Stimulated activated CD8-positive, alpha-beta memory T cell treated with anti-CD3 and anti-CD28 coated beads, Interleukin-7, amount 100 ng/mL, for 4 hours (primary cell): ENCODE measurements at places on chromosomes 11 and 22.
A peak's percentile ranks its signal among the peaks of the same experiment; 100 is the strongest.

DNA sequence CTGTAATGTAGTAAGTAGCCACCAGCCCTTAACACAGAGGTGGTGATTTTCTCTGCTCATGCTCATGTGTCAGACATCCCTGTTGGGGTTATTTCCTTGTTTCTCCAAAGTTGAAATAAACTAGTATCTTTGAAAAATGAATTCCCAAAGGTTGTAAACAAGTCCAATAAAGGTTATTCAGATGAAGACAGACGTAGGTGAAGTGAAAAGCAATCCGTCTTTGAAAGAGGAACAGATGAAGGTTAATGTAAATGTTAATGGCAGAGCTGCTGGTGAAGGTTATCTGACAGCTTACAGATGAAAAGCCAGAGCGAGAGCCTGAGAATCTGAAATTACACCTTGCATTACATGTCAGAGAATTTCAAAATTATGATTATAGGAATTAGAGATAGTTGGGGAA is 1604.0 kb downstream of the FAM181B start:
- DNase-seq = no peak

GRCh38 chr22:36577019-36577418 is 48.1 kb upstream of the EIF3D start:
- DNase-seq = no peak

- DNase-seq = no peak
Measured at GRCh38 chr11:108901359-108901758, 236.5 kb downstream of the DDX10 start.

GRCh38 chr11:111795334-111795985 is 29.3 kb upstream of the PPP2R1B start:
- DNase-seq = no peak

DNA sequence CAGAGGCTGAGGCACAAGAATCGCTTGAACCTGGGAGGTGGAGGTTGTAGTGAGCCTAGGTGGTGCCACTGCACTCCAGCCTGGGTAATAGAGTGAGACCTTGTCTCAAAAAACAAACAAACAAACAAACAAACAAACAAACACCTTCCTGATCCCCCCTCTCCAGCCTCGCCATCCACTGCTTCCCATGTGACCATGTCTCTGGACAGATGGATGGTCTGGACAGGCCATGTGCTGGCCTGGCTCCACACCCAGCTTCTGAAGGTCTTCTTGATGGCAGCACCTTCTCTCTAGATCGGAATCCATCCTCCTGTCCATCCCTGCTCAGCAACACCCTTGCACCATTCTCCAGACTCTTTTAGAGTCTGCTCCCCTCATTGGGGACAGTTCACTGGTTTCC is 10.7 kb upstream of the PEX26 start:
- DNase-seq = no peak

DNA sequence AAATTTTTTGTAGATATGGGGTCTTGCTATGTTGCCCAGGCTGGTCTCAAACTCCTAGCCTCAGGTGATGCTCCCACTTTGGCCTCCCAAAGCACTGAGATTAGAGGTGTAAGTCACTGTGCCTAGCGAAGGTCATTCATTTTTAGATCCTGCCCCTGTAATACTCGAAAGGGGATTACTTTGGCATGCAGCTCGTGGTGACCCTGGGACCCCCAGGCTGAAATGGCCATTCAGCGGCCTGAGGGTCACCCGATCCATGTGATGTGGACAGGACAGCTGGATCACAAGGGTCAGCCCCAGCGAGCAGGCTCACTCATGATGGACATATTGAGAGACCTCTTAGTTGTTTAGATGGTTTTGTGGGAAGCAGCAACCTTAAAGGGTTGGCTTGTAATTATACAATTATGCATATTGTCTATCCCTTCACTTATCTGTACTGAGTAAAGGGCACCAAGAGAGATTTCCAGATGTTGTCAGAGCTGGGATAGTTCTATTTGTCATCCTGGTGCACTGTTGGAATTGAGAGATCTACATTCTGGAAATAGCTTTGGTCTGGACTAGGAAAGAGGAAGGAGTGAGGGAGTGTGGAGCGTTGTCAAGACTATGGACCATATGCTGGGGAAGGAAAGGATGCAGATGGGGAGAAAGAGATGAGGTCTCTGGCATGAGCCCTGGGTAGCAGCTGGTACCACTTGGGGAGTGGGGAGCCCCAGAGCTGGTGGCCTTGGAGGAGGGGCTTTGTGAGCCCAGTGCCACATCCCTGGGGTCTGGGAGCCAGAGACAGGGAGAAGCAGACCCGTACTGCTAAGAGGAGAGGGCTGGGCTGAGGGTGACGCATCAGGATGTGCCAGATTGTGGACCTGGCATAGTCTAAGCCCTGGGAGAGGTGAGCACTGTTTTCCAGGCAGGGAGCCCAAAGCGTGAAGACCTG is 15.5 kb downstream of the RHBDD3 start:
- no peak for DNase-seq

GRCh38 chr11:114059278-114059983 is at the start of gene ZBTB16:
Gene ZBTB16, plus strand, starts transcription at chr11:114059711. Its CDS starts 3,590 bp downstream, at chr11:114063301.
- DNase-seq = peak; percentile 32

- DNase-seq = no peak
Measured at GRCh38 chr11:105713696-105714095, 103.8 kb downstream of the GRIA4 start.

- no peak for DNase-seq
Measured at GRCh38 chr22:47623066-47623762, 860.8 kb downstream of the TBC1D22A start.

- peak; percentile 39 for DNase-seq
Measured at GRCh38 chr11:125404811-125405790, 91.0 kb downstream of the FEZ1 start.

- DNase-seq = no peak
Measured at GRCh38 chr22:49208004-49208402, 619.7 kb downstream of the BRD1 start.

DNA sequence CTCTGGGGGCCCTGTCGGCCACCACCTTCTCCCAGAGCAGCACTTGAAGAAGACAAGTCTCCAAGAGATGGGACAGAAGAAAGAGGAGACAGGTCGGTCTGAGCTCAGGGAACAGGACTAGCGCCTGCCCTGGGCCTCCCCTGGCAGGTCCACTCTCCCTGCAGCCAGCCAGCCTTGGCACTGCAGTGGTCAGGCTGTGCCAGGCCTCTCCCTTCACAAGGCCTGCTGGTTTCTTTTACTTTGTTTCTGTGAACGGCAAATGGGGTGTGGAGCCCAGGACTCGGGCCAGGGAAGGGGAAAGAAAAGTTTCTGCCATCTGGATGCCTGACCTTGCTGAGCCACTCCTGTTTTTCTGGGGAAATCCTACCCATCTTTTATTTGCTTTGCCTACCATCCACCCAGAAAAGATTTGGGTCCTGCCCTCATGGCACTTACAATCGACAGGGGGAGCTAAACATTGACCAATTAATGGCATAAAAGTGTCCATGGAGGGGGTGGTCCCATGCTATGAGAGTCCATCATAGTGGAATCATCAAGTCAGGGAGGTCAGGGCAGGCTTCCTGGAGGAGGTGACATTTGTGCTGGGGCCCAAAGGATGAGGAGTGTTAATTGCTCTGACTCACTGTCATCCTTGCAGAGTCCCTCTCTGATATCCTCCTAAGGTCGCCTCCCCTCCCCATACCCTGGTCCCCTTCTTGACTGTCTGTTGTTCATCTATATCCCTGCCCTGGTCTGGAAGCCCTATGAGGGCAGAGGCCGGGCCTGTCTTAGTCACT is 65.2 kb downstream of the NFAM1 start:
- DNase-seq = no peak

DNA sequence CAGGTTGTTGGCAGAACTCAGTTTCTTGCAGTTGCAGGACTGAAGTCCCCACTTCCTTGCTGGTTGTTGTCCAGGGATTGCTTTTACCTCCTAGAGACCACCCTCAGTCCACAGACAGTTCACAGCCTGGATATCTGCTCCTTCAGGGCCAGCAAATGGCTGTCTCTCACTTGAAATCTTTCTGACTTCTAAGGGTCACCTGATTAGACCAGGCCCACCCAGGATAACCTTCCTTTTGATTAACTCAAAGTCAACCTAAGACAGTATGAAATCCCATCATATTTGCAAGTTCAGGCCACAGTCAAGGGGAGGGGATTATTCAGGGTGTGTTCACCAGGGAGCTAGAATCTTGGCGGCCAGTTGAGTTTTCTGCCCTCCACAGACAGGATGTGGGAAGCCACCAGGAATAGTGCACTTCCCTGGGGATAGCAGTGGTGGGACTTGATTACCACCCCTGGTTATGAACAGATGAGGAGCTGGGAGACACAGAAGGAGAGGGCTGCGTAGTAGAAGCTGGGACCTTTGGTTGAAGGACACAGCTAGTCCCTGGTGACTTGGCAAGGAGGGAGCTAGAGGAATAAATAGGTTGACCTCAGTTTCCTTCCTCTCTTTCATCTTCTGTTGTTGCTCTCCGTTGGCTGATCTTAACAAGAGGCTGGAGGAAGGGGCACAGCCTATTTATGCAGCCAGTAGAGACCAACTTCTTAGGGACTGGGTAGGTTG is 33.4 kb downstream of the MIAT start:
- no peak for DNase-seq

DNA sequence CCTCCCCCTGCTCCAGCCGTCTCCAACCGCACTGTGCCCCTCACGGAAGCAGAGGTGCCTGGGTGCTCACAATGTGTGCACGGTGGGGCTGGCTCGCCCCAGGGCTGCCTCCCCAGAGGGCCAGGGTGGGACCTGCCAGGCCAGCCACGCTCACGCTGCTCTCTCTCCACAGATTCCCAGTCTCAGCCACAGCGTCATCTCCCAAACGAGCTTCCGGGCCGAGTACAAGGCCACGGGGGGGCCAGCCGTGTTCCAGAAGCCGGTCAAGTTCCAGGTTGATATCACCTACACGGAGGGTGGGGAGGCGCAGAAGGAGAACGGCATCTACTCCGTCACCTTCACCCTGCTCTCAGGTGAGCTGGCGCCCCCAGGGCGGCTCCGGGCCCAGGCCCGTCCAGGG is 30.4 kb downstream of the MOB2 start:
- no peak for DNase-seq

- no peak for DNase-seq
Measured at GRCh38 chr11:47488674-47489394, 39.9 kb upstream of the RAPSN start.

DNA sequence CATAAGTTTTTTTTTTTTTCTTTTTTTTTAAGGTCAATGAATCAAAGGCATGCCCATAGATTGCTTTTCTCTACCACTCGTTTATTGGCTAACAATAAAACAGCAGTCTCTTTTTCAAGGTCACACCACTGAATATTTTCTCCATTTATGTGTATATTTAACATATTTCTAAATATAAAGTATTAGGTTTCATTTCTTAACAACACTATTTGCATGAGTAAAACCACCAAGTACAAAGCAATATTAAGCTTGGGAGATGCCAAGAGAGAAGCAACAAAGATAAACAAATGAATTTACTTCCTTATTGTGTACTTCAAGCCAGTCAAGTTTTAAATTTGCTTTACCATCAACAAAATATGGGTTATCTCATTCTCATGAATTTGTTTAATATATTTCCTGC is 708.9 kb upstream of the CCDC179 start:
- DNase-seq = no peak

DNA sequence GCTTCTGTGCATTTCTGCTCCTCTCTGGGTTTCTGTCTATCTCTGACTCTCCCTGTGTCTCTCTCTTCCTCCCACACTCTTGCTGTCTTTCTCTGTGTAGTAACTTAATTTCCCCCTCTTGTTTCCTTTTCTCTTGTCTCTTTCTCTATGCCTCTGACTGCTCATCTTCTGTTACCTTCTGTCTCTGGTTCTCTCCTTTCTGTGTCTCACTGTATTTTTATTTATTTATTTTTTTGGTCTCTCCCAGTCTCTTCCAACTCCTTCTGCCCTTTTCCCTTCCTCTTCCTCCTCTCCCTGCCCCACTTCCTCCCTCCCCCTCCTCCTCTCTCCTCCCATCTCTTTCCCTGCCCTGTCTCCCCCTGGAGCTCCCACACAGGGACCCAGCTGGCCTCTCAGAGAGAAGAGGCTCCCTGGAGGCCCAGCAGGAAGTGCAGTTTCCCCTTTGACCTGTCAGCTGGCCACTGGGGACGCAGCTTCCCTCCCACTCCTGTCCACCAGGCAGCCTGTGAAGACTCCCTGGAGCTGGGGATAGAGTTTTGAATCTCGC is 38.3 kb upstream of the MYH9 start:
- no peak for DNase-seq

- DNase-seq = no peak
Measured at GRCh38 chr11:15201586-15201985, 86.9 kb downstream of the INSC start.

DNA sequence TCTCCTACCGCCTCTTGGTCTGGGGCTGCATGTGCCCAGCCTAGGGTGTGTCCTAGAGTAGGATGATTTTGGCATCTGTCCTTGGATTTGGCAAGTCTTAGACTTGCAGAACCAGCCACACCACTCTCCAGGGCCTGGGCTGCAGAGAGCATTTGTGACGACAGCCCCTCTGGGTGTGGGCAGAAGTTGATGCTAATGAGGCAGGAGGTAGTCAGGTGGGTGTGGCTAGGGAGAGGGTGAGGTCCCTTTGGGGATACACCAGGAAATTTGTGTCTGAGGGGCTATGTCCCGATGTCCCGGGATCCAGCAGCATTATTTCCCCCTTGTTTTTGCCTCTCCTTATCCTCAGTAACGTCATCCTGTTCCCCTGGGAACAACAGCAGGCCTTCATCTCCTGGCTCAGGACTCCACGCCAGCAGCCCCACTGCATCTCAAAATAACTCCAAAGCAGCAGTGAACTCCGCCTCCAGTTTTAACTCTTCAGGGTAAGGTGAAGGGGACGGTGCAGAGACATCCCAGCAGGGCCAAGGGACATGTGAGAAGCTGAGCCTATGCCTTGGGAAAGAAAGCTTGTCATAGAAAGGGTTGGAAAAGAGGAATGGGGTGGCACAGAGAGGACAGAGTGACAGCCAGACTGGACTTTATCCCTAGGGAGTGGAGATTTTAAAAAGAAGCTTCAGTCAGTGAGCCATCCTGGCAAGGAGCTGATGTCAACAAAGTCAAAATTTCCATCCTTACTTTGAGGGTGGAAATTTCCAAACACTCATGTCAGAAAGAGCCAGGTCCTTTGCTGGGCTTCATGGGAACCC is 8.0 kb upstream of the TLCD5 start:
- no peak for DNase-seq

GRCh38 chr22:39663751-39664150 is 93.2 kb downstream of the CACNA1I start:
- no peak for DNase-seq

DNA sequence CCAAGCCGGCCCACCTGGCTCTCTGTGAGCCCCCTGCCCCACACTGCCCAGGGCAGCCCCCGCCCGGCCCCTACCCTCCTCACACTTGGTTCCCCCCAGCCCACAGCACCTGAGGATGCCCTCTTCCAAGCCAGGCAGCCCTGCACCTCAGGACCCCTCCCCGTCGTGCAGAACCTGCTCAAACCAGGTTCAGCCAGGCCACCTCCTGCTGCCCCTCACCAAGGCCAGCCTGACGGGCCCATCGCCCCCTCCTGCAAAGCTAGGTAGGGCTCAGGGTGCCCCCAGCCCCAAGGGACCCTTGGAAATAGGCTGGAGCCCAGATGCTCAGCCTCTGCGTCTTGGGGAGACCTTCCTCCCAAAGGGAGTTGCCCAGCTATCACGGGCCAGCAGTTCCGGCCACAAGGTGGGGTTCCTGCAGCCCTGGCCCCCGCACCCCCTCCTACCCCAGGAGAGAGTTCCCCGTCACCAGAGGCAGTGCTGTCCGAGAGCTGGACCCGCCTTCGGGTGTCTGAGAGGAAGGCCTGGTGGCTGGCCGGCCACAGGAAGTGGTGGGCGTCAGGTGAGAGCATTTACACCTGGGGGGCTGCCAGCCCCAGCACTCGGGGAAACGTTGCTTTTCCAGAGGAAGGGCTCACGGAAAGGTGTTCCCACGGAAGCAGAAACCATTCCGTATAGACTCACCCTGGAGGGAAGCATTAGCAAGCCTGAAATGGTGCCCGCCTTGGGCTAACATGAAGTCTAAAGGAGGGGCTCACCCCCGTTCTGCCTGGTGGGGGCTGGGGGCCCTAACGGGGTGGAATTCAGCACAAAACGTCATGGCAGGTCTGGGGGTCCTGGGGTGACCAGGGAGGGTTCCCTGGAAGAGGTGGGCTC is 3.2 kb upstream of the SYT8 start:
- no peak for DNase-seq
